ENCODE measurements at places on chromosomes 2 and 18.

DNA sequence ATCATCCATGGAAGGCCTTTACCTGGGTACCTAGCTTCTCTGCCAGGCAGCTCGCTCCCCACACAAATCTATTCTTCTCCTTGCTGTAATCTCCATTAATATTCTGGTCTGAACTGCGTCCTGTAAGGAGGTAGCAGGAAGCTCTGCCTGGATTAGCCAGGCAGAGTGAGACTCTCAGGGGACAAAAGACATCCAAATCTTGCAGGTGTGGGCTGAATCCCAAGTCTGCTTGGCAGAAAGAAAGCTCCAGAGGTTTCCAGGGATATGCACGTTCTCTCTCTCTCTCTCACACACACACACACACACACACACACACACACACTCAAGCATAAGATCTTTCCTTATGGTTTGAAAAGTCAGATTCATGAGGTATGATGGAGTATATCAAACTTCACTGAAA is 66.5 kb downstream of the THNSL2 start:
- DNase-seq = no peak

DNA sequence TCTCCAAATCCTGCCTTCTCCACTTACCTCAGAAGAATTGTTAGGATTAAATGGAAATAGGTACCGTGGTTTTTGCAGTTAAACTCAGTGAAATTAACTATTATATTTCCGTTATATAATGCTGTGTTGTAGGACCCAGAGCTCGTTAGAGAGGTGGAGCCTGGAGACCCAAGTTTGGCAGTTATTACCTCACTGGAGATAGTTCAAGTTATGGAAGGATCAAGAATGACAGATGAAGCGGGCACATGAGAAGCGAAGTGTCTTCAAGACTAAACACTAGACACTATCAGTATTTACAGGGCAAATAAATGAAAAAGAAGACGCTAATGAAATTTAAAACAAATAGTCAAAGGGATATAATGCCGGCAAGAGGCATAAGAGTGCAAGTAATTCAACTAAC is 866 bp downstream of the CWC22 start:
- no peak for DNase-seq

- peak; percentile 82 for DNase-seq
Observed at GRCh38 chr2:148643998-148644882, at the start of gene EPC2. TSS of gene EPC2 (plus strand) at chr2:148644751. CDS start at chr2:148645018, 267 bp downstream.

DNA sequence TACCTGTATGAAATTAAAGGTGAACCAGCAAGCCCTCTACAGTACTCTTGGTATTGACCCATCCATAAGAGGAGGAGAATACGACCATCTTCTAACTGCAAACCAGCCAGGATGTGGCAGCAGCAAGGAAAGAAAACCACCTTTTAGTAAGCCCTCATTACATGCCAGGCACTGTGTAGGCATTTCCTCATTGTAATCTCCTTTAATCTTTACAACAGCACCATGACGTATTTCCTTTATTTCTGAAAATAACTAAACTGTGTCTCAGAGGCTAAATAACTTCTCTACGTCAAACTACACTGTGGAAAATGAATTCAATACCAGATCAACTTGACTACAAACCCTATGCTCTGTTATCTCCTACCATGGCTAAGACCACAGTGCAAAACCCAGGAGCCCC is 18.2 kb downstream of the WDR35 start:
- no peak for DNase-seq
